ENCODE measurements at places on chromosomes 3 and 15.

DNA sequence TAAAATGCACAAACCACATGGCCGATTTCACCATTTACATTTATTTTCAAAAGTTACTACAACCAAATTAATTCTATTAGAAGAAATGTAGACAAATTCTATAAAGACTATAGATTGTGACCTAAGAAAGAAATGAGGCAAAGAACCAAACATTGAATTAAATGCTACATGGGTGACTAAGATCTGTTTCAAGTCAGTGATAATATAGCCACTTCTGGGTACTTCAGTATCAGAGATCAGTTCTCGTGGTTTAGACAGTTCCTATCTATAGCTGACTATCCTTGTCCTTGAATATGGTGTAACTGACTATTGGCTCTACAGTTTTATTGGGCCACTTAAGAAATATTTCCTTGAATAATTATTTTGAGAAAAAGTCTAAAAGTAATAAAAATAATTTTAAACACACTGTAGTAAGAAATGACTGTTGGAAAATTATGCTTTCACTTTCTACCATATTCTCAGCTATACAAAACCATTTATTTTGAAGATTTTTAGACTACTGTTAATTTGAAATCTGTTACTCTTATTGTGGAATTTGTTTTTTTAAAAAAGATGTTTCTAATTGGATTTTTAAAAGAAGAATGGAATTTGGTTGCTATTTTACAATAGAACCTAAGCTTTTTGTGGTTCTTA lies 14.1 kb downstream of the KCNMB3 start:
- peak; percentile 9 for DNase-seq

DNA sequence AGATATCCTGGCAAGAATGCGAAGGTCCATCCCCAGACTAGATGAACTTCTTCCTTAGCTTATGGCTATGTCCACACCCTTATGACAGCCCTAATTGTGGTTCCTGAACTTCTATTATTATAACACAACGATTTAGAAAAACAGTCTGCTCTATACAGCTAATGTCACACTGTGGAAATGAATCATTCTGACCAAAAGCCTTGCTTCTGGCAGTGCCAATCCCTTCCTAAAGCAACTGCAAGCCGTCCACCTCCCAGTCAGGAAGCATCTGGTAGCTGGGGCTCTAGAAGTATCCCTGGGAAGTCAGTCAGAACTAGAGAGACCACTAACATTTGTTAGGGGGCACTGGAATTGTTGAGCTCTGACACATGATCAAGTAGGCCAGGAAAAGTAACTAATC lies 45.0 kb downstream of the MYO5A start:
- DNase-seq = peak; percentile 84

DNA sequence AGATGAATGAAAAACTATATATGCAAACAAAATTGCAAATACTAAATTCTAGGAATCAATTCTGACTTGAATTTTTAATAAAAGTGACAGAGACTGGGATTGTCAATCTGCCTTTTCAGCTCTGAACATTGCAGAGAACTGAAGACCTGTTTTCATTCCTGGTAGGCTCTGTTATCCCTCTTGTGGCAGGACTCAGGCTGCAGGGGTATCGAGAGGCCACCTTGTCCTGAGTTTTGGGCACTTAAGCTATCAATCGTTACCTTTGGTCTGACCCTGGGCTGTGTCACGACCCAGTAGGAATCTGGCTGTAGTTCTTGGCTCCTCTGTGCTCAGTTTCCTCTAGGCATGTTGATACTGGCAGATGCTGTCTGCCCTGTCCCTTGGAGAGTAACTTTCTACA lies 238.0 kb downstream of the CACNA2D3 start:
- DNase-seq = no peak

DNA sequence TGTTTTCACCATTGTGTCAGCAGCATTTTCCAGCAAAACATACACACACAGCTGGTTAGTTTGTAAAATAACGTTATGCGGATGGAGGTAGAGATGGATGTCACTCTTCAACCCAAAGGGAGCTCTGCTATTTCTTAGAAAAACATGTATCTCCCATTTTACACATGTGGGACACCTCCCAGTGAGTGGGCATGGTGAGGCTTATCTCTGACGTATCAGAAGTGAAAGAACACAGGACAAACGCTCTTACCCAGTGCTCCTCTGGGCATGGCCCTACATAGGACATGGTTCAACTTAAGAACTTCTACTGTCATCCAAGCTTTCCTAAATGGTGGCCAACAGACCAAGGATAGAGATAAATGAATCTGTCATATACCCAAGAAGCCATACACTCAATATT lies 2.1 kb downstream of the FAM240A start:
- no peak for DNase-seq

GRCh38 chr15:69504352-69505040 lies 51.9 kb downstream of the RPLP1 start:
- DNase-seq = no peak

- no peak for DNase-seq
Observed at GRCh38 chr3:74288761-74289160, 325.7 kb downstream of the CNTN3 start.

DNA sequence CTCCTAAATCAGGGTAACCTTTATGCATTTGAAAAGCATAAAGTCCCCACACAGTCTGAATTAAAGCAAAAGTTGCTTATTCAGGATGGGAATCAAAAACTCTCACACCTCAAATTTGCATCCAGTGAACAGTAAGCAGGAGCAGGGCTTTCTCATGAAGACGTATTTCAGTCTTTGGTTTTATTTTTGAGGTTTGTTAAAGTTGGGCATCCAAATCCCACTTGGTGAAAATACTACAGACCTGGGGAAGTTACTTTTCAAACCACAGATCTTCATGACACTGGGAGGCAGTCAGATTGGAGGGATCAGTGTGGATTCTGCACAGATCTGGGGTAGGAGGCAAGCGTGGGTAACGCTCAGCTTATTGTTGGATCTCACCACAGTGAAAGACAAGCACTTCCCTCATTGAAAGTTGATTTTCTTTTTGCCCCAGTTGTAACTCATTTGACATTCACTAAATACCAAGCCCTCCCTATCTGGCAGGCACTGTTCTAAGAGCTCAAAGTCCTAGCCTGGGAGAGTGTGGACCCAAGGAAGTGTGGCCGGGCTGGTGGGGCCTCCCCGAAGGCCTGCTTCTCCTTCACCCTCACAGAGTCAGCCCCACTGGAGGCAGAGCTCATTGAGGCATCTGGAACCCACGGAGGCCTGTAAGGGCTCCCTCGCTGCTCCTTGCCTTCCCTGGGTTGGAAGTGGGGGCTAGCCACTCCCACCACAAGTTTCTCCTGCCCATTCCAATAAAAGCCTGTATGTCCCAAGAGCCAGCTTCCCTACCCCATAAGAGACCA lies 783 bp upstream of the ISG20 start:
- DNase-seq = no peak

- no peak for DNase-seq
Observed at GRCh38 chr3:11304175-11304574, 32.0 kb downstream of the ATG7 start.

GRCh38 chr3:188939814-188940572 lies 231.8 kb upstream of the TPRG1 start:
- DNase-seq = no peak

DNA sequence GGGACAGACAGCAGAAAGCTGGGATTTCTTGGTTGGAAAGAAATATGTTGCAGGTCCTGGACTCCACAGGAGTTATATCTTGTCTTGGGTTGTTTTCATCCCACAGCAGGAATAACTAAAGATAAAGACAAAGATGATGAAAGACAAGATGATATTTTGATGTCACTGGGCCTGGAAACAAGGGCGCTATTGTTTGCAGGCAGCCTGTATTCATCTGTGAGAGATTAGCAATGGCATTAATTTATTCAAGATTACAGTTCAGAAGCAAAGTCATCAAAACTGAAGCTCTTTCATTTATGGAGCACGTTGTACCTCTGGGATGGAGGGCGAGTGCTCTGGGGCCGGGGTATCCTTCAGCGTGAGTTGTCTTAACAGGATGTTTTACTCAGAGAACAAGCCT lies 213.8 kb downstream of the LRTM1 start:
- DNase-seq = no peak

GRCh38 chr15:85639752-85640381 lies 154.9 kb downstream of the KLHL25 start:
- DNase-seq = peak; percentile 89

DNA sequence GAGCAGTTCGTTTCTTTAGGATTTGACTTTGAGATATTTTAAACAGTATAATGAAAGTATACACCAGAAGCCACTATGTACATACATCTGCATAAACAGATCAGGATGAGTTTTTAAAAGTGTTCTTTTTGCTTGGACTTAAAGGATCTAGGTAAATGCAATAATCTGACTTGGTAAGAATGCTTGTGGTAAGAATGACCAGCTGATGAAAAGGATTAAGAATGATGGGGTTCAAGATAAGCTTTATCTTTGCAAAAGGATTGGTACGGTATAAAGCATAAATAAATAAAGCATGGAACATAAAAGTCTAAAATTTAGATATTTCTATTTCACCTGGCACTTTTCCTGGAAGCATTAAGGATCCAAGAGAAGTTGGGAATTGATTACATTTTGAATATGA lies 9.8 kb upstream of the MME start:
- DNase-seq = no peak

- DNase-seq = no peak
Observed at GRCh38 chr3:26668171-26668570, 45.6 kb downstream of the LRRC3B start.

- DNase-seq = peak; percentile 27
Observed at GRCh38 chr3:79517766-79518413, 249.9 kb downstream of the ROBO1 start.
